Tongue (tissue), 3 donors: ENCODE measurements at places on chromosomes 16 and 17.
A peak's percentile ranks its signal among the peaks of the same experiment; 100 is the strongest.

- DNase-seq: no peak
Observed at GRCh38 chr17:74632617-74633016, 9.1 kb upstream of the CD300E start.

DNA sequence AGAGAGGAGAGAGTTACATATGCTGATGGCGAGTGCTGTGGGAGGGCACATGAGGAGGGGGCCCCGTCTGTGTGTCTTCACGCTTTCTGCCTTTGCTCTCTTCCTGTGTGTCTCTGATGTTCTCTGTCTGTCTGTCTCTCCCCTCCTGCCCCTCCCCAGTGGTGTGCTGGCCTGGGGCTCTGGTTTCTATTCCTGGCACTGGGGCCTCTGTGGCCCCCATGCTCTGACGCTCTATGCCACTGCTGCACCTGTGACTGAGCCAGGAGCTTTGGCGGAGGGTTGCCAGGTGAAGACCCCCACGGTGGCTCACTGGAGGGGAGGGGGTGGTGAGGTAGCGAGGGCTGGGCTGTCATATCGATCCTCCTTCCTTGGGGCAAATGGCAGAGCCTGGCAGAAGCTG is 24.6 kb upstream of the BRD7 start:
- no peak for DNase-seq

DNA sequence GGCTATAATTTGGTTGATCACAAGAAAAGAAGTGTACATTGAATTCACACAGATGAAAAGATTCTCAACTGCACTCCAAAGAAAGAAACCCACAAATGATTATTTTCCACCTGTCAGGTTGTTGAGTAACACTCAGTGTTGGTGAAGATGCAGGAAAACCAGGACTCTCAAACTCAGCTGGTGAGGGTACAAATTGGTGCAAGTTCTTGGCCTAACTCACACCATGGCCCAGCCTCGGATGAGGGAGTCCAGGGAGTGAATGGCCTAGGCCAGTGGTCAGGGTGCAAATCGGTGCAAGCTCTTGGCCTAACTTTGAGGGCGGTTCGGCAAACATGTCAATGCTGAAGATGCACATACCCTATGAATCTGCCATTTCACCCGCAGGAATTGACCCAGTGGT is 8.6 kb downstream of the SCNN1B start:
- DNase-seq: no peak

- no peak for DNase-seq
Observed at GRCh38 chr16:49789616-49790015, 66.3 kb downstream of the ZNF423 start.

DNA sequence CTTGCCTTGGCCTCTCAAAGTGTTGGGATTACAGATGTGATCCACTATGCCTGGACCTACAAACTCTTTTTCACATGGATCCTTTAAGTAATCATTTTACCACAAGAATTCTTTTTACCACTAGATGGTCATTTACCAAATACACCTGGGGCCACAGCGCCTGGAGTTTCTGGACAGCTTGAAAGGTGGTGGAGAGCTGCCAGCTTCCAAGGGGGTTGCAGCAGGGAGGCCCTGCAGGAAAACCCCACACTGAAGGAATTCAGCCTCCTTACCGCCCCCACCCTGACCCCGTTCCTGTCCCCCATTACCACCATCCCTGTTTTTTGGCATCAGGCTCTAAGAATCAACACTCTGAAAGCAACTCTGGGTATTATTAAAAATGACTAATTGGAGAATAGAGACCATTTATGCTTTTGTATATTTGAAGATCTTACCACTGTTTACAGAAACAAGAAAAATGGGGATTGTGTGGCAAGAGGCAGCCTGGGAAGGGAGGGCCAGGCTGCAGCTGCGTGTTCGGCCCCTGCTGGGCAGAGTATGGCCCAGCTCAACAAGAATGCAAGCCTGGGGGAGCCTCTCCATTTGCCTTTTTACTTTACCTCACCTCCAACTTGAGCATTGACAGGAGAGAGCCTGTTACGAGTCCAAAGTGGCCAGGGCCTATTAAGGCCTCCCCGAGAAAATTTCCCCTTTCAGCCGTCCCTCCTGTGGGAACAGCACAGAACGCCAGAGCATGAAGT is 209.9 kb downstream of the ZFHX3 start:
- no peak for DNase-seq

GRCh38 chr16:89764711-89765201 is 43.4 kb downstream of the ZNF276 start:
- peak; percentile 9 for DNase-seq

DNA sequence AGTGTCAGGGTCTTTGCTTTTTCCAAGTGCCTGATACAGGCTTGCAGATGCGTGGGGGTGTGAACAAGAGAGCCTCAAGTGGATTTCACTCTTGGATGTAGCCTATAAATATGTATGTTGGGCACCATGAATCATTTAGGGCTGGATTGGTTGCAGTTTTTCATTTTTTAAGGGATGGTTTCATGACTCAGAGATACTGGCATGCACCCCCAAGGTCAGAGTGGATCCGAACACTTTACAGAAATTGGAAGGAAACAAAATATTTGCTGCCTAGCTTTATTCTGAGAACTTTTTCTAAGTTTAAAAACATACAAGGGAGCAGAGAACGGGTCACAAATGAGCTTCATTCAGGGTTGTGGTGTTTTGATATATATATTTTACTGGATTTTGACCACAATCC is 436.8 kb upstream of the ERCC4 start:
- DNase-seq: no peak

GRCh38 chr16:67923414-67924116 is 8.1 kb downstream of the CTRL start:
- DNase-seq: no peak

- peak; percentile 70 for DNase-seq
Observed at GRCh38 chr17:80028030-80028429, 7.6 kb downstream of the TBC1D16 start.

GRCh38 chr17:60640503-60640902 is 37.1 kb upstream of the BCAS3 start:
- DNase-seq: no peak

DNA sequence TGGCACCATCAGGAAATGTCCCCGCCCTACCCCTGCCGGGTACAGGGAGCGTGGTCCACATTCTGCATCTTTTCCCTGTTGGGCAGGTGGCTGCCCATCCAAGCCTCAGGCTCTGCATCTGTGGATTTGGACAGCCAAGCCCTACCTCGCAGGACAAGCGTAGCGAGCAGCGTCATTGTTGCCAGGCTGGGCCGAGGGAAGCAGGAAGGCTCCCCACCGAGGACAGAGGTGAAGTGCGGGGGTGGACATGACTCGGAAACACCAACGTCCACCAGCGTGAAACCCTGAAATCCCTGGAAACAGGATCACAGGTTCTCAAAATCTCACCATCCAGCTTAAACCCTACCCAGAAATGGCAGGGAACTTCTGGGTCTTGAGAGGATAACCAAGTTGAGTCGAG is 73.6 kb downstream of the SOCS1 start:
- DNase-seq: no peak

DNA sequence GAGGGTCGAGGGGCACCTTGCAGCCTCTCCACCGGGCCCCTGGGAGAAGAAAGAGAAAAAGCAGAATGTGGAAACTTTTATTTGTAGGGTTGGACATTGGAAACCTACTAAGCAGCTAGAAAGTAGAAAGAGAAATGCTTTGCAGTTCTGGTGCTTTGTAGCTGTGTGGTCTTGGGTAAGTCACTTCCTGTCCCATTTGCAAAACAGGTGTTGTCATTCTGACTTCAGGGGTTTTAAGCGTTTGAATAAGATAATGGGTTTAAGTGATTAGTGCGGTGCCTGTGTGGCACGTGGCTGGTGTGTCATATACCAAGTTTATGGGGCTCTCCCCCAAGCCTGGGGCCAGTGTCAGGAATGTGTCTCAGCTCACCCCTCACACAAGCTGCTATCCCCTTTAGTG is 1.6 kb downstream of the CA4 start:
- no peak for DNase-seq

DNA sequence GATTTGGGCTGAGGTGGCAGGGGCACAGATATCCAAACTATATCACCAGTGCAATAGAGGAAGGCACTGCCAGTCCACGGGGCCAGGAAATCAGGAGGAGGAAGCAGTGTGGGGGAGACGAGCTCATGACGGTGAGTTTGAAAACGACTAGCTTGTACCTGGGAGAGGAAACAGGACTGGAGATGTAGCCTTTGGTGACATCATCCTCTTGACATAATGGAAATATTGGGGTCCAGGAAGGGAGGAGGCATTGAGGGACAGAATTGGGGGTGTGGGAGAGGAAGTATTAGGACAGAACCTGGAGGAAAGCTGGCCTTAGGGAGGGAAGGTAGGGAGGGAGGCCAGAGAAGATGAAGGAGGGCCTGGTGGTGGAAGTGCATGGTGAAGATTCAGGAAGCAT is 109.1 kb downstream of the RGS9 start:
- no peak for DNase-seq

- DNase-seq: no peak
Observed at GRCh38 chr16:29014561-29015069, 29.8 kb downstream of the LAT start.

DNA sequence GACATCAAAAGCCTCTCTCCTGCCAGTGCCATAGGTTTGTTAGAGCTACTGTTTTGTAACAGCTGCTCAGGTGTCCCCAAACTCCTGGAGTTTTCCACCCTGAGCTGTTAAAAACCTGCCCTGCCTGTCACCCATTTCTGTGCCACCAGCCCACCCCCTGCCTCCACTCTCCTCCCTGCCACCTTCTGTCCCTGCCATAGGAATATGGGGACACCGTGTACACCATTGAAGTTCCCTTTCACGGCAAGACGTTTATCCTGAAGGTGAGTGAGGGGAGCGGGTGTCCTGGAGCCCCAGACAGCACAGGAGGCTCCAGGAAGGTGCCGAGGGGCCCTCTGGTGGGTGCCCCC is 5.2 kb upstream of the TCAP start:
- DNase-seq: no peak

DNA sequence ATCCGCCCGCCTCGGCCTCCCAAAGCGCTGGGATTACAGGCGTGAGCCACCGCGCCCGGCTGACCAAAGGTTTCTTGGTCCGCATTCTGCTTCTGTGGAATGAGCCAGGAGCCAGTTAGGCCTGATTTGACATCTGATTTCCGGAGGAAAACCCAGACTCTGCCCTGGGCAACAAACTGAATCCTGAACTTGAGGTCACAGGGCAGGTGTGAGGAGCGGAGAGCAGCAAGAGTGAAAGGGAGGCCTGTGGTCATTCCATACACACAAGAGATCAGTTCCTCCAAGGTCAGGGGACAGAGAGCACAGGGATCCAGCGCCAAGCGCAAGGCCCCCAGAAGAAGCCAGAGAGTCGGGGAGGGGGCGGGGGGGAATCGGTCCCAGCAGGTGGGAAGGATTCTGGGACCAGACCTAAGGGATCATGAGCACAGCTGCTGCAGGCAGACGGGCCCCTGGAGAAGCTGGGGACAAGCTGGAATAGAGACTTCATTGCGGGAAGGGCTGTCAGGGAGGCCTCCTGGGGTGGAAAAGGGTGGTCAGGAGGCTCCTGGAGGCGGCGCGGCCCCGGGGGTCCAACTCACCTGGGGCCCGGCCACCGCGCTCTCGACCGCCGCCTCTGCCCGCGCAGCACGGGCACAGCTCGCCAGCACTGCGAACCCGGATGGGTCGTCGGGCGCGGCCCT is 436 bp downstream of the SHPK start:
- no peak for DNase-seq

GRCh38 chr16:31354394-31355291 is at the start of gene ITGAX:
Gene ITGAX, plus strand, starts transcription at chr16:31355176. Its CDS starts 79 bp downstream, at chr16:31355255.
- no peak for DNase-seq

DNA sequence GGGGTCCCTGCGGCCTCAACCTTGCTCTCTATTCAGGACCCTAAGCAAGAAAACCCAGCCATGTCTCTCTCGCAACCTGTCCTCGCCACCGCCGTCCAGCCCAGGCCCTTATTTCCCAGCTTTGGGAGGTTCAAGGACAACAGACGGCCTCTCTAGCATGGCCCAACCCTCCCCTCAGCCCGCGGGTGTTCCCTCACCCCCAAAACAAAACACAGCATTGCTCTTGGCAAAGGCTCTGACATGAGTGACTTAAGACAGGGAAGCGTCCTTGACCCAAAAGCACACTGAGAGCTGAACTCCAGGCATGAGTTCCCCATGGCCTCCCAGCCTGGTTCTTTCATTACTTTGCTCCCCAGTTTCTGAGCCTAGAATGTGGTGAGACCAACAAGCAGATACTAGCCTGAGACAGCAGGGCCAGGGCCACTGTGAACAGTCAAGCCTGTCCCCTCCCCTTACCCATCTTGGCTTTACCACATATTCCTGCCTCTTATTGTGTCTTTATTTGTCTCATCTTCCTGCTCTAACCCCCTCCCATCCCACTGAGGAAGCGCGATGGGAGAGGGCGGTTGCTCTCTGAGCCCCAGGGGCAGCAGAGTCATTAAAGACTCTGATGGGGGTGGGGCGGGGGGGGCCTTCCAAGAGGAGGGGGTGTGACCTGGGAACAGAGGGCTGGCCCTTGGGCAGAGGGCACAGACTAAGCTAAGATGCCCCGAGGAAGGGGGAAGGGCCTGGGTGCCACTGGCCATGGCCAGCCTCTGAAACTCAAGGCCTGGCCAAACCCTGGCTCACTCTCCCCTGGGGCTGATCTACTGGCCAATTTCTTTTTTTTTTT is 11.8 kb downstream of the SREBF1 start:
- DNase-seq: no peak

GRCh38 chr16:55115506-55115905 is 184.8 kb downstream of the IRX5 start:
- DNase-seq: no peak

DNA sequence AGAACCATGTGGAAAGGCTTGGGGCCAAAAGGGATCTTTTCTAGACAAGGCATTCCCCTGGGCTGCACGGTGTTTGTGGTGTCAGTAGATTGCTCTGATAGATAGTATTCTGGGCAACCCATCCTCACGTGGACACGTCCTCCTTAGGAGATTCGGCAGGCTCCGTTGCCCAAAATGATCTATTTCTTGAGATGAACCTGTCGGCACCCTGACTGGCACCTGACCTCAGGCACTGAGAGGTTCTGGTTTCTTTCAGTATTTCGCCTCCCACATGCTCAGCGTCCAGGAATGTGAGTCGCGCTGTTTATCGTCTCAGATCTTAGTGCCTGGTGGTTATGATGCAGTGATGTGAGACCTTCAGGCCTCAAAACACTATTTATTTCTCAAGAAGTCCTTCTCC is 89.7 kb downstream of the MARCHF10 start:
- no peak for DNase-seq

DNA sequence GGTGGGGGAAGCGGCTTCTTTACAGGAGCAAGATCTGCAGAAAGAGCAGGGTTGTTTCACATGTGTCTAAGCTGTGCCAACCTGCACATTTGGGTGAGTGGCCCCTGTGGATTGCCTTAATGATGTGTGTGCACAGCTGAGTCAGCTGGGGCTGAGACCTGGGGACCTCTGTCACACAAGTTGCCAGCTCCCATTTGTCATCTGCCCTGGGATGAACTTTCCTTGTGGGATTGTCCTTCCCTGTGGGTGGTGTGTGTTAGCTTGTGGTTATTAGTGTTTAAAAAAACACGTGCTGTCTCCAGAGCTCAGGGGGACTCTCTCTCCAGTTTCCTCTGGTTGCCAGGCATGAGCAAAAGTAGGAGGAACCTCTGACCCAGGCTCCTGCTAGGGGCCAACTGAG is 400.5 kb upstream of the CCL2 start:
- no peak for DNase-seq
